ENCODE measurements at places on chromosomes 6 and 20. TPM values are rescaled to one million over a fixed set of nuclear protein-coding genes. Genes with fewer than 3 reads are reported as not detected.

DNA sequence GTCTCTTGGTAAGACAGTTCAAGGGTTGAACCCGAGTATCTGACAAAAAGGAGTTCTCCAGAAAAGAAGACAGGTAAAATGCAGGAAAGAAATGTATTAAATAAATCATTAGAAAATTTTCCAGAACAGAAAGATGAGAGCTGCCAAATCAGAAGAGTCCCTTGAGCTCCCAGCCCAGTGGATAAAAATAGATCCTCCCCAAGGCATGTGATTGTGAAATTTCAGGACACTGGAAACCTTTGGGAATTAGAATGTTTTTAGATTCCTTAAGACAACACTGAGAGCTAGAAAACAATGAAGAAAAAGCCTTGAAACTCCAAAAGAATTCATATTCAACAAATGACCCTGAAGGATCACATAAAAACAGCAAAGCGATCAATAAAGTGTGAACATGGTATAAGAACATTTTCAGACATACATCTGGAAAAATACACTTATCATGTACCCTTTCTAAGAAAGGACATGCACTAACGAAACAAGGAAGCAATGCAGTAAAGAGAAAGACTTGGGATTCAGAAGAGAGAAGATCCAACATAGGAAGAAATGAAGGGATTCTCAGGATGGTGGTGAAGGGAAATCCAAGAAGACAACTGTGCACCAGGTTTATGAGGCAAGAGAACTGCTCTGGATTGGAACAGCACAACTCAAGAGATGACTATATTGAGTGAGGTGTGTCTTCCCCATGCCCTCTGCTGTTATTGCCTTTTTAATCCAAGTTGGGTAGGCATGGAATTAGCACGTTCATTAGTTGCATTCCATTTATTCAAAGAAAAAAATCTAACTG lies 390.4 kb downstream of the SYNE1 start:
- no peak for DNase-seq

DNA sequence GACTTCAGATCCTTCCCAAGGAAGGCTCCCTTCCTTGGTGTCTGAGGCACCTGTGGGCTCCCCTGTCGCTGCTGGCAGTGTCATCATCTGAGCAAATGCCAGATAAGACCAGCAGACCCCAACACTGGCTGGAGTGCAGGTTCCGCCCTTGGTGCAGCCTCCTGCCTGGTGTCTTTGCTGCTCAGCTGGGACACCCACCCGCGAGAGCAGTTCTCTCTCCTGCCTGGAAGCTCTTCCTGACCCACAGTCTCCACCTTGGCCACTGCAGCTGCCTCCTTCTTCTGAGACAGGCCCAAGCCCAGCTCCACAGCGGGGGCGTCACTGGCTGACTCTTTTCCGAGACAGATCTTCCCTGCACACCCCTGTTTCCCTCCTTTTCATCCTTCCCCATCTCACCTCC lies 395.7 kb upstream of the MAP3K7 start:
- no peak for DNase-seq

DNA sequence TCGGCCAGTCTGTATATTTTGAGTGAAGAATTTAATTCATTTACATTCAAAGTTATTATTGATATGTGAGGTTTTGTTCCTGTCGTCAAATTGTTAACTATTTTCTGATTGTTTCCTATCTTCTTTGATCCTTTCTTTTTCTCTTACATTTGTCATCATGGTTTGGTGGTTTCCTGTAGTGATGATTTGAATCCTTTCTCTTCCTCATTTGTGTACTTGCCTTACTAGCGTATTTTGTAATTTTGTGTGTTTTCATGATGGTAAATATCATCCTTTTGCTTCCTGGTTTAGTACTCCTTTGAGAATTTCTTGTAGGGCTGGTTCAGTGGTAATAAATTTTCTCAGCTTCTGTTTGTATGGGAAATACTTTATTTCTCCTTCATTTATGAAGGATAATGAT lies 151.7 kb upstream of the CEP162 start:
- DNase-seq: no peak

- no peak for DNase-seq
Measured at GRCh38 chr6:134282816-134283215, 35.1 kb downstream of the SGK1 start.

DNA sequence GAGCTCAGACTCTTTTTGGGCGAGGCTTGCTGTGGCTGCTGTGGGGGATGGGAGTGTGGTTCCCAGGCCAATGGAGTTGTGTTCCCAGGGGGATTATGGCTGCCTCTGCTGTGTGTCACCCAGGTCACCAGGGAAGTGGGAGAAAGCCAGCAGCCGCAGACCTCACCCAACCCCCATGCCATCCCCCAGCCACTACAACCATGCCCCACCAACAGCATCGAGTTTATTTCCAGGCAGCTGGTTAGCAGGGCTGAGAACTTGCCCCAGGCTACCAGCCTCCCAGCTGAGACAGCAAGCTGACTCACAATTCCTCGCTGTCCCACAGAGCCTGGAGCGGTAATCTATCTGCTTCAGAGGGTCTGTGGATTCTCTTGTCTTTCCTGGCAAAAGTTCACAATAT lies 331.7 kb downstream of the FRK start:
- DNase-seq: no peak

DNA sequence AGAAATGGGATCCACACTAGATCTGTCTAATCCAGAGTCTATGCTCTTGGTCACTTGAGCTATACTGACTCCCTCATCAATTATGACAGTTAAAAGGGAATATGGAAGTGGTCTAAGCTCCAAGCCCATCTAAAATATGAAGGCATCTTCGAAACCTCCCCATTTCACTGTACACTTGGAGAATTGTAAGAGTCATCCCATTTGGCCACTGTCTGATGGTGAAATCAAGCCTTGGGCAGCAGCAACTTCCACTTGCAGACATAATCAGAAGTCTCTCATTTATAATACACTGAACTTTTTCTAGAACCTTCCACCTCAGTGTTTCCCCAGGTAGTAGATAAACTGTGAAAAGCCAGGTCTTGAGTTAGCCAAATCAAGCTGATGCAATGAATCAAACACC lies 26.3 kb upstream of the UBR2 start:
- no peak for DNase-seq

GRCh38 chr20:32155017-32155981 lies 45.8 kb downstream of the TM9SF4 start:
- no peak for DNase-seq

Gene ZSWIM3
- total RNA-seq: 1.6 TPM

Gene AIF1
- total RNA-seq: not detected

Gene GGTLC1
- total RNA-seq: not detected

Gene BTNL2
- total RNA-seq: not detected

Gene CRYBG1
- 5.1 TPM for total RNA-seq

Gene NHLRC1
- total RNA-seq: 0.82 TPM

Gene MATN4
- total RNA-seq: not detected
